ENCODE measurements at places on chromosomes 3 and 15.

DNA sequence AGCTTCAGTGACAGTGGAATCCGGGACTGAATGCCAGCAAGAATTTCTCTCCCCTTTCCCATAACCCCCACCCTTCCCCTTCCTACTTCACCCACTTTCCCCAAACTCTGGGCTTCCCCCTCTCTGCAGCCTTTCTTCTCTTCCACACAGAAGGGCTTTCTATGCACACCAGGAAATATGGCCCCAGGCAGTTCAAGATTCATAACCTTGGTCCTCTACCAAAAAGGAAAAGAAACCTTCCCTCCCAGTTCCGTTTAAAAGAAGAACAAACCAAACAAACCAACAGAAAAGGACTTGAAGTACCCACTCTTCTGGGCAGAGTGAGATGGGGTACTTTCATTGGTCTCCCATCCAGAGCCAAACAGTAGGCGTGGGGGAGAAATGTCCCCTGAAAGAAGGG is 68.8 kb upstream of the ABHD2 start:
- no peak for DNase-seq

DNA sequence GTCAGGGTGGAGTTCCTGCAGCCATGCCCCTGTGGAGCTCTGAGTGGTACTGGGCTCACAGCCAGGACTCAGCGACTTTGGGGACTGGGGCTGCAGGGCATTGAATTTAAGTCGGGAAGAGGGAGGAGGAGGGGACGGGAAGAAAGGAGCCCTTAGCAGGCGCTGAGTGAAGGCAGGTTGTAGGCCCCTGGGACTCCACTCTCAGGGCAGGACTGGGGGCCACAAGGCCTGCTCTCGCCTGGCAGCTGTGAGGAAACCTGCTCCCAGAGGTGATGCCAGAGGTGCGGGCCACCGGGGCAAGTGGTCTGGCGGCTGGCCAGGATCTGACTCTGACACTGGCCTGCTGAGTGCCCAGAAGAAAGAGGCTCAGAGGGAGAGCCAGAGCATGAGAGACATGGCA is 73.5 kb downstream of the EPHB3 start:
- DNase-seq, result no peak

DNA sequence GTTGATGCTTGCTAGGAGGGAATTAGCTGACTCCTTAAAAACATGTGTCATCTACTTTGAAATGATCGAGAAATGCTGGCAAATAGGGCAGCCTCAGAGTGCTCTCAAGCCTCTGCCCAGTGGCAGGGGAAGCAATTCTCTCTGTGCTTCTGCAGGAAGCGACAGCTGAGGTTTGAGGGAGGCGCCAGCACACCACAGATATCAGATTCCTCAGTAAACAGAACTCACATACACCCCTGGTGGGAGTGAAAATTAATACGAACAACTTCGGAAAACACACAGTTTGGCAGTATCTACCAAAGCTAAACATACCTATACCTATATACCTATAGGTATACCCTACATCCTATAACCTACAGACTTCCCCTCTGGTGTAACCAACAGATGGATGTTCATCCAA is 61.3 kb downstream of the NSMCE3 start:
- DNase-seq, result no peak

- DNase-seq, result no peak
These were observed 144.6 kb downstream of the THSD4 start for GRCh38 chr15:71259866-71260265.

DNA sequence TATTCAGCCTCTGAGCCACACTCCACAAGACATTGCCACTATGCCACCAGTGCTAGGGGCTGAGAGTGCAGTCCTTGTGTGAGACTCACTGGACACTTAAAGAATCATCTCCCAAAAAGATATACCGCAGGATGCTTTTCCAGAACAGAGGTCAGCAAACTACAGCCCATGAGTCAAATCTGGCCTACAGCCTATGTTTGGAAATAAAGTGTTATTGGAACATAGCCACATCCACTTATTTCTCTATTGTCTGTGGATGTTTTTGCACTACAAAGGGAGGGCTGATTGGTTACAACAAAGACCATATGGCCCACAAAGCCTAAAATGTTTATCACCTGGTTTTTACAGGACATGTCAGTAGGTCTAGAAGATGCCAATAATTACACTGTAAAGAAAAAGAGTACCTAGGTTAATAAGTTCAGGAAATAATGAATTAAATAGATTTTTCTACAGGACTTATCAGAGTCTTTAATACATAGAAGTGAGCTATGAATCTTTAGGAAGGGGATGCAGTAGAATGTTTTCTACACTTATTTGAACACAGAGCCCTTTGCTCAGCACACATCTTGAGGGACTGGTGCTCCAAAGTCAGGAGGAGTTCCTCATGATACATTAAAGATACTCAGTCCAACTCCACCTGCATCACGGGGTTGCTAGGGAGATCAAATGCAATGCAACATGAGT is 26.3 kb downstream of the SRGAP3 start:
- DNase-seq, result no peak

DNA sequence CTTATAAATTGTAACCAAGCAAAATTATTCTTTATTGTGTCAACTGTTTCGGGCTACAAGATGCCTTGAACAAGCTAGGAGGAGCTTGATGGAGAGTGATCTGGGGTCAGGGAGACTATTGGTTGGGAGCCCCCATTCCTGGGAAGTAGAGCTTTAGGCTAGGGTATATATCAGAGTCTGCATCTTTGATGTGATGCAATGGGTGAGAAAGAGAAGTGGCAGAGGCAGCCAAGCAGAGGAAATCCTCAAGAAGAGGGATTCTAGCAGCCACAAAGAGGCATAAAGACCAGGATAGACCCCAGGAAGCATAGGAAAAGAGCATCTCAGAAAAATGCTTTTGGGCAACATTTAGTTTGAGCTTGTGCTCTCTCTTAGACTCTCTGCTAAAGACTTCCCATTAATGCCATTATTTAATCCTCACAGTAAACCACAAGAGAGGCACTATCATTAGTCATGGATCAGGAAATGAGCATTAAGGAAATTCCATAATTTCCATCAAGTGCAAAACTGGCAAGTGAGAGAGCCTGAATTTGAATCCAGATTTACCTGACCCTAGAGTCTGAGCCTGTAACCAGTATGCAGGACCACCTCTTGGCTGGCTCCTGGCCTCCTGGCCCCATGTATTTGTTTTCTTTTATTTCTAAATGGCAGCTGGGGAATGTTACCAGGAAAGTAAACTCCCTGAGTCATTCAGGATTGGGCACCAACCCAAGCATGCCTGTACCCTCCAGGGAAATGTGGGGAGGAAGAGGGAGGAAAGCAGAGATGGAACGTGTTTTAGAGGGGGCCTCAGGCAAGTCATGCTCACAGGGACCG is 118.7 kb downstream of the RPL22L1 start:
- no peak for DNase-seq

DNA sequence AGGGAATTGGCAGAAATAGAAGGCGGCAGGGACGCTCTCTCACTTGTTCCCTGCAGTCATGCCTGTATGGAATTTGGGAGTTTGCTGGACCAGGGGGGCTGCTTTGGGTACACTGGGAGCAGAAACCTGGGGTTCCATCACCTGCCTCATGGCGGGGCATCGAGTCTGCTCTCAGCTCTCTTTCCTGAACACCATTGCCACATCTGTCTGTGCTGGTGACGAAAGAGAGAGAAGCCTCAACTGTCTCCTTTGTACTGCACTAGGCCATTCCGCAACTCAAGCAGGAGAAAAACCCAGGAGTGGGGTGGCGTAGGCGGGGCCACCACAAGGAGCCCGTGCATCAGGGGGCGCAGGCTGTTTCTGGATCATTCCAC is 14.0 kb downstream of the TMEM158 start:
- no peak for DNase-seq
